ENCODE measurements at places on chromosomes 6 and 20. TPM values are rescaled to one million over a fixed set of nuclear protein-coding genes. Genes with fewer than 3 reads are reported as not detected.
A peak's percentile ranks its signal among the peaks of the same experiment; 100 is the strongest.

PDYN gene
- not detected for total RNA-seq

GRCh38 chr6:35148167-35148741 is 7.1 kb upstream of the TCP11 start:
- no peak for DNase-seq

DNA sequence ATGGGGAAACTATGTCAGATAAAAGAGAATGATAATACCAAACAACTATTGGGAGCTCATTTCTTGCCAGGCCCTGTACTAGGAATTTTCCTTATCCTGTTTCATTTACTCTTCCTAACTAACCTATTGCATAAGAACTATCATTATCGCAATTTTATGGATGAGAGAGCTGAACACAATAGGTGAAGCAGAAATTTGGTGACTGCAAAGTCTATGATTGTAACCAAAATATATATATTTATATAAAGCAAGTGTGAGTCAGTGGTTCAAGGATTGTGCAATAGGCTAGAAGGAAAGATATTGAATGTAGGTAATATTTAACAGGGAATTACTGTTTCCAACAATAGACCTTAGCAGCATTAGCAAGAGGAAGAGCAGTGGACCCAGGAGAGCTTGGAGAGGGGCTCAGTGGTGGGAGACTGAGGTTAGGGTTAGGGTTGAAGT is 181.1 kb upstream of the TENT5A start:
- no peak for DNase-seq

GRCh38 chr6:162123797-162124196 is 603.8 kb downstream of the PRKN start:
- DNase-seq = no peak

GRCh38 chr20:32337937-32338661 is 20.0 kb upstream of the ASXL1 start:
- no peak for DNase-seq

LPIN3 gene
- total RNA-seq = 41.8 TPM

DNA sequence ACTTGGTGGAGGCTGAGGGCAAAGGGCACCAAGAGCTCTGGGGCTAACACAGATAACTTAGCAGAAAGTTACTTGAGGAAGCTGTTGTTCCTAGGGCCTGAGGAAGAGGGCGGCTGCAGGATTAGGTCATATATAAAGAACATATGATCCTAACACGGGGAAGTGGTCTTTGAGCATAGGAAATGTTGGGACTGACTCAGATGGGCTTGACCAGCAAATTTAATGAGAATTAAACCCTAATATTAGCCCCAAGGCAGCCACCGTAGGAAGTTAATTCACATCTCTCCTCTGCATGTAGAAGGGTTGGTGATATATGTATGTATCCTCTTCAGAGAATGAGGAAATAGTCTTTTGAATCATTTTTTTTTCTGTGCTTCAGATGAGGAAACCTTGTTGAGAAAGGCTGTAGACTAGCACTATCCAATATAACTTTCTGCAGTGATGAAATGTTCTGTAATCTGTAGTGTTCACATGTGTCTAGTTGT is 9.2 kb upstream of the ZBTB9 start:
- no peak for DNase-seq

- peak; percentile 58 for DNase-seq
Observed at GRCh38 chr20:36439040-36439730, 102.1 kb upstream of the MYL9 start.

DNA sequence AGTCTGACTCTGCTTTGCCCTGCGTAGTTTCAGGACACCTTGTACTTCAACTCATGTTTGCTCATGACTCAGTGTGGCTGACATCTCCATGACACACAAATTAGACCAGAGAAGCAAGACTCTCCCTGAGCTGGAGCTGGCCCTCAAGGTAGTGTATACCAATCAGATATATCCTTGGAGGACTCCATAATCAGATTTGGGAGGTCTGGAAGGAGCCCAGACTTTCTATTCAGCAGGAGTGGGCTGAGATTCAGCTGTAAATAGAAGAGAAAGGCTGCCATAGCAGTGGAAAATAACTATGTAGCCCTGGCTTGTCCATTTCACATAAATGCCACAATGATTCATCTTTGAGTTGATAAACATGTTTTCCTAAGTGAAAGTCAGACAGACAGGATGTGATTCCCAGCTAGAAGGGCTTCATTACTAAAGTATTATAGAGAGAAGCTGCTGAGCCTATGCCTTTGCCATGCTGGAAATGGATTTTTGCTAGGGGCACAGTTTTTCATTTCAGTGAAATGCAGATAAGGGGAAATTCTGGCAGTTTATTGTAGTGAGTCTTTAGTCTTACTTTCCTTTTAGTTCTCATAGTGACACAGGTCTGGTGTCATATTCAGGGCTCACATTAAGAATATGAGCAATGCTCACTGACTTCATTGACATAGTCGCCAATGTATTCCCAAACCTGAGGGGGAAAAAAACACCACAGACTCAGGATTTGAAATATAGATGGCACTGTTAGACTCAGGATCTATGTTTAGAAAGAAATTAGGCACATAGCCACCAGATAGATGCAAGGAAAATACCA is 95.3 kb downstream of the CLVS2 start:
- no peak for DNase-seq

TGM2 gene
- 389 TPM for total RNA-seq

ZSCAN31 gene
- 38.4 TPM for total RNA-seq

DNA sequence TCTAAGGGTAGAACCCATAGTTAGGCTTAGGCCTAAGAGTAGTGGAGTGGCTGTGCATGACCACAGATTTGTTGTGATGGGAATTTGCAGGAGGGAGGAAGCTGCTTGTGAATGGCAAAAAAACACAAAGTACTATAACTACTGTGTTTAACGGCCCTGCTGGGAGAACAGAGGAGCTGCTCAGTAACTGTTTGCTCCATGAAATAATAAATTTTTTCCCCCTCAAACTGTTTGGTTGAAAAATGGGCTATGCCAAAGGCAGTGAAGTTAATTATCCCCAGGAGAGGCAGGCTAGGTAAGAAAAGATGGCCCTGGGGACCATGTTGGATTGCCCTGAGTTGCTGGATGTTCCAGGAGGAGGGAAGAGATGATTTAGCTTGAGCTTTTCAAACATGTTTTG is 256.5 kb upstream of the PRND start:
- no peak for DNase-seq

GRCh38 chr20:60470366-60470765 is 512.1 kb downstream of the CDH26 start:
- no peak for DNase-seq

- peak; percentile 52 for DNase-seq
Observed at GRCh38 chr6:154410619-154411072, 54.0 kb upstream of the IPCEF1 start.

- no peak for DNase-seq
Observed at GRCh38 chr20:33351696-33352095, 49.6 kb downstream of the CDK5RAP1 start.

DNA sequence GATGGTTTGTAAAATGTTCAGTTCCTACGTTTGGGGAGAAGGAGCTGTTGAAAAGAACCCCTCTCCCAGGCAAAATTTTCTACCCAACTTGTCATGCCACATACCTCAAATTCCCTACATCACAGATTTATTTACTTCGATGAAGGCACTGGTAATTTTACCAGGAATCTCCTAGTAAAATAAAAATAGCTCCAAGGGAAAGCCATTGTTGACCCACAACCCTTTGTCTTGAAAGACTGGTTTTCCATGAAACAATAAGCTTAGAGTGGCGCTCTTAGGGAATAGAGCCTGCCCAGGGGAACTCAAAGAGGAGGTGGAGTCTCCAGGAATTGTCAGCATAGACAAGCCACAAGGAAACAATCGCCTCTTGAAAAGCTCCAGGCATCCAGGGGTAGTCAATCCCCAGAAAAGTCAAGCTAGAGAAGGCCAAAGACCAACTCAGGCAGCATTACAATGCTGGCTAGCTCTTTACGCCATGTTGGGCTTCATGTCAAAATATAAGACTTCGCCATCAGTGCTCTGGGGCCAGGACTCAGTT is 99.2 kb upstream of the RREB1 start:
- no peak for DNase-seq

DEFB132 gene
- total RNA-seq = not detected

- DNase-seq = no peak
Observed at GRCh38 chr20:23112595-23112994, 26.5 kb upstream of the CD93 start.

GRCh38 chr6:159082039-159082815 is 37.4 kb upstream of the TAGAP start:
- no peak for DNase-seq

- no peak for DNase-seq
Observed at GRCh38 chr20:60867589-60867988, 384.5 kb upstream of the CDH4 start.

GRCh38 chr6:119032428-119032827 is 46.0 kb downstream of the FAM184A start:
- no peak for DNase-seq

RBBP8NL gene
- 6.2 TPM for total RNA-seq

DNA sequence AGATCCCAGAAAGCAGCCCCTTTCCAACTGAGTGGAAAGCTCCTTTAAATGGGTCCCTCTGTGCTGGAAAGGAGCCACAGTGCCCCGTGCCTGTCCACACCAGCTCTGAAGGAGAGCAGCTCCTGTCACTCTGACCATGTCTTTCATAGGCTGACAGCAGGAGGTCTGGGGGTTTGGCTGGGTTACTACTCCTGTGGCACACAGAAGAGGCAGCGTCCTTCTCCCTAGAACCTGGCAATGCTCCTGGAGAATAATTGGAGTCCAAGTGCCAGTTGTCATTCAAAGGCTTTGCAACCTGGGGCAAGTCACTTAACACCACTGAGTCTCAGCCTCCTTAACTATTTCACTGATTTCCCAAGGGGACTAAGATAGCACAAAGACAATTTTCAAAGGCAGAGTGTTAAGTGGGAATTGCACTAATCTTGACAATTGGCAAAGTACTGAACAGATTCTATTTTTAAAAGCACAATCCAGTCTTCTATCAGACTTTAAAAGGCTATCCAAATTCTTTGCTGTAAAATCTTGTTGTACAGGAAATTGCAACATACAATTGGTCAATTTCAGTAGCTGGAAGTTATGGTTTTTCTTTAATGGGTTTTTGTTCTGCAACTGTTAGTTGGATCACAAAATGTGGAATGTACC is 457.2 kb downstream of the KIF16B start:
- DNase-seq = no peak

- DNase-seq = peak; percentile 78
Observed at GRCh38 chr6:41723530-41724227, 11.7 kb downstream of the TFEB start.

DNA sequence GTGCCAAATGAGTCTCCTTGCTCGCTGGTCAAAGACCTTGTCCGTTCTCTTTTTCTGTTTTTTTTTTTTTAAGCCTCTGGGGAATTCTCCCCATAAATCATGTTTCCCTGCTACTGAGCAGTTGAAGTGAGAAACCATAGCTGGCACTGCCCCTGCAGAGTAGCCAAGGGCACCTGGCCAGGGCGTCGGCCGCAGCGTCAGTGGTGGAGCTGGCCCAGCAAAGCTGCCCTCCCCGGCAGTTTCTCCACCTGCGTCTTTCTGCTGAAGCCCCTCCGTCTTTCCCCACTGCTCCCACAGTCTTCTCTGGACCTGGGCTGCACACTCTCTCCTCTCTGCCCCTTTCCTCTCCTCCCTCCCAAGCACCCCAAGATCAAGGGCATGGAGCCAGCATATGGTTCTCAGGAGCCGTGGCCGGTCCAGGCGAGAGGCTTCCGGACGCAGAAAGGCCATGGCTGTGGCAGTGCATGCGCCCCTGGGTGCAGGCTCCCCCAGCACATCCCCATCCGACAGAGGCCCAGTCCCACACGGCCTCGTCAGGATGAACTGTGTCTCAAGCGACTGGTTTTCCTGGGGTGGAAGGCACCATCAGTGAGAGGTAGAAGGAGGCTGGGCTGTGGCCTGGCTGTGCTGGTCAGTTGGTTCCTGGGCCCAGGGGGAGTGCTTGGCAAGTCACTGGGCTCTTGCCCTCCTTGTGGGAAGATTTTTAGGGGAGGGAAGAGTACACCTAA is 218.1 kb downstream of the ERMARD start:
- DNase-seq = no peak

NXT1 gene
- total RNA-seq = 10.5 TPM

DNA sequence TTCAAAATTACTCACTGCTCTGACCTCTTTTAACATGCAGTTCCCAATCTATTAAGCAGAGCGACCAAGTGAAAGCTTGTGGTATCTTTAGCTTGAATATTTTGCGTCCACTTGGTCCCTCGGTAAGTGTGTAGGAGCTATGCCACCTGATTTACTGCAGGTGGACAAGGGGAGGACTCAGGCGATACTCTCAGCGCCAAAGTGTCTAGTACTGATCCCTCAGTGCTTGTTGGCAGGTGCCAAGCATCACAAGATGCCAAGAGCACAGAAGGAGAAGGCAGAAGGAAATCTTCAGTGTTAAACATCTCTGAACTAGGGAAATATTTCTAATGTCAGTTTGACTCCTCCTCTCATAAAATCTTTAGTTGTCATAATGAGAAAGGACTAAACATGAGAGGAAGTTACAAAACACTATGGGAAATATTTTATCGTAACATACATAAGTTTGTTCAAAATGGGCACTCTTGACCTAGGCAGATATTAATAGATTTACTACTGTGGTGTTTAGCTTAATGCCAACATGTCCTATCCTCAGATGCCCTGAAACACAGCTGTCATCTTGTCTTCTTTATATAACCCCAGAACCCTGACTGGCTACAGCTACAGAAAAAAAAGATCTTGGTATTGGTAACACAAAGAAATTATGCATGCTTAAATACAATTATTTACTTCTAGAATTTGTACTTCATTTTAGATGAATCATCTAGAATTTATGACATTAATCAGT is 19.5 kb downstream of the NHLRC1 start:
- no peak for DNase-seq

DNA sequence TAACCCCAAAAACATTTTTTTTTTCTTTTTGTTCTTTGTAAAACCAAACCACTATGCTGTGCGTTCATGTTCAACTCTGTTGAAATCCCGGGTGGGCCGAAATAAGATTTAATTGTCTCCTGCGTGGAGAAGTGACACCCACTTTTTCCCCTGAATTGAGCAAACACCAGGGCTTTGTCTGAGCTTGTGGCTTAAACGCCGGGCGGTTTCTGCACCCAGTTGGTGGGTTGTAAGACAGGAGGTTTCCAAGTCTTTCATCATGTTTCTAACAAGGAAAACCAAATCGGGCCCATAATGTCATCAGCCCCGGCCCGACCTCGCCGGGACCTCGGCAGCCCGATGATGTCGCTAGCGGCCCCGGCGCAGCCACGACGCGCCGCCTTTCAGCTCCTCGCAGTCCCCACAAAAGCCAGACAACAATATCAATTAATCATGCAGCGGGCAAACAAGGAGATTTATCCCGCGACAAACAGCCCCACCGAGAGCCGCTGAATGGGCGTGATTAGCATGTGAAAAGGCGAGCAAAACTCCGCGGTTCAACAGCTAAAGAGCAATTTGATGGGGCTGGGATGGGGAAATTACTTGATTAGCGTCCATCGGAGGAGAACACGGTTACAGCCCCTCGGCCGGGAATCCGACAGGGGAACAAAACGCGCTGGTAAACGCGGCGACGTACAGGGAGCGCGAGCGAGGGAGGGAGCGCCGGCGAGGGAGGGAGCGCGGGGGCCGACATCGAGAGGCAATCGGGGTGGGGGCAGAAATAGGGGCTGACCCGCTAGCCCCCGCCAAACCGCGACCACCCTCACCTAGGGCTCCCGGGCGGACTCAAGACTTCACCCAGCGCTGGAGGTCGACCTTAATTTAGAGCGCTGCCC is 5.3 kb downstream of the LINC00237 start:
- DNase-seq = no peak
